Activated T-cell treated with anti-CD3 and anti-CD28 coated beads, Interleukin-2, amount 50 U/mL, for 48 hours (primary cell): ENCODE measurements at places on chromosomes 1 and 21.

GRCh38 chr1:223712850-223713474, 623 bp downstream of the CAPN2 start:
- DNase-seq, result peak; percentile 63

DNA sequence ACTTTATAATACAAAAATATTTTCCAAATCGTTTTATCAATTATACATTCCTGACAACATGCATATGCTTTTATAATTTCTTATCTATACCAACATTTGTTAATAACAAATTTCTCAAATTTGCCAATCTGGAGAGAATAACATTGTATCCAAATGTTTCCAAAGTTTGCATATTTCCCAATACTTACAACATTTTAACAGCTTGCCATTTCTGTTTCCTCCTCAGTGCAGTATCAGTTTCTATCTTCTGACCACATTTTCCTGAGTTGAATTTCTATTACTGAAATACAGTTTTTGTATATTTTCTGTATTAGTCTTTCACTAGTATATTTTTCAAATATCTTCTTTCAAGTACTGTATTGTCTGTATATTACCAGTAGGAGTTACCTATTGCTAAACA, 1594.3 kb downstream of the PLA2G4A start:
- DNase-seq, result no peak

DNA sequence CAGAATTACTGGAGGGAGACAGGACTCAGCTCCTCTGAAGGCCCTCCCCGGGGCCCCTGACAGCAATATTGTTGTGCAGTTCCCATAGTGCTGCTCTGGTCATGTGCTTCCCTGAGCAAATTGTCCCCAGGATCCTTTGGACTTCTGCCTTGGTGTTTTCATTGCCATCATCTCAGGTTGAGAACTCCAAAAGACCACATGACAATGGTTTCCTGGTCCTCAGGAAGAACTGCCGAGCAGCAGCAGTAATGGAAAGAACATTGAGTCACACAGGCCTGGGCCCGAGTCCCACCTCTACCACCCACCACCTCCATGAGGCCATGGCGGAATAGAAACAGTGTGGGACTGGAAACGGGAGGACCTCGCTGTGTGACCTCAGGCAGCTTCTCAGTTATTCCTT, 6.3 kb upstream of the CTTNBP2NL start:
- DNase-seq, result peak; percentile 26

GRCh38 chr1:28370239-28371009, 884 bp downstream of the PHACTR4 start:
- DNase-seq, result no peak

GRCh38 chr21:21714426-21714825, 716.2 kb downstream of the NCAM2 start:
- no peak for DNase-seq

- no peak for DNase-seq
These were observed 20.4 kb downstream of the CENPF start for GRCh38 chr1:214623430-214623829.

- no peak for DNase-seq
These were observed 5.5 kb downstream of the TRABD2B start for GRCh38 chr1:47991673-47992072.

DNA sequence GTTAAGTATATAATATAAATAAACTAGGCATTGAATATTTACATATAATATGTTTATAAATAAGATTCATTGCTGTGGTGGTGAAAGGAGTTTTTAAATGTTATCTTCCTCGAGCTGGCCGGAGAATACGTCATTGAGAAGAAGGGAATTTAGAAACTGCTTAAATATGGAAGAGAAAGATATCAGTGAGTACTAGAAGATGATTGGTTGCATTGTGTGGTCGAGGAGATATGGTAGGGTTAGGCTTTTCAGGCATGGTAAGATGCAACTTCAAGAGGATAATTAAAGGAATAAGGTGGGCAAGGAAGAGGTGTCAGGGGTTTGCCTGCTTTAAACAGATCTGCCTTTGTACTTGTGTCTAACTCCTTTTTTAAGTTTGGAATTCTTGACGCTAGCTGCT, 73.5 kb downstream of the RPS6KC1 start:
- DNase-seq, result no peak

- peak; percentile 31 for DNase-seq
These were observed 34.9 kb downstream of the TMCO4 start for GRCh38 chr1:19764848-19765247.

DNA sequence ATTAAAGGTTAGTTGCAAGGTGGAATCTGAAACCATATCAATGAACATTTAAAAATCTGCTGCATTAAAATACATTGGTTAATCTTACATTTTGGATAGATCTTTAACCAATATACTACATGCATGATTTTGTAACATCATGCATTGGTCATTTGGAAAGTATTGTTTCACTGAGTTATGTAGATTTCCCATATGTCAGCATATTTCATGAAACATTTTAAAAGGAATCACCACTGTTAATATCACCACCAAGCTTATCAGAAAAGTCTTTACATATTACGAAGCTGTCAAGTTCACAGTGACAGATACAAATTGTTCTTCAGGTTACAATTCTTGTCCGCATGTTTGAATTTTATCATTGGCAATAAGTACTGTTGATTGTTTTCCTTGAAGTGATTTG, 89.9 kb upstream of the ADGRL2 start:
- no peak for DNase-seq

- DNase-seq, result no peak
These were observed 100.9 kb upstream of the DPT start for GRCh38 chr1:168829876-168830275.
